Stimulated activated CD8-positive, alpha-beta memory T cell treated with anti-CD3 and anti-CD28 coated beads, Interleukin-7, amount 100 ng/mL, for 1 hour (primary cell): ENCODE measurements at places on chromosomes 4 and X.
A peak's percentile ranks its signal among the peaks of the same experiment; 100 is the strongest.

DNA sequence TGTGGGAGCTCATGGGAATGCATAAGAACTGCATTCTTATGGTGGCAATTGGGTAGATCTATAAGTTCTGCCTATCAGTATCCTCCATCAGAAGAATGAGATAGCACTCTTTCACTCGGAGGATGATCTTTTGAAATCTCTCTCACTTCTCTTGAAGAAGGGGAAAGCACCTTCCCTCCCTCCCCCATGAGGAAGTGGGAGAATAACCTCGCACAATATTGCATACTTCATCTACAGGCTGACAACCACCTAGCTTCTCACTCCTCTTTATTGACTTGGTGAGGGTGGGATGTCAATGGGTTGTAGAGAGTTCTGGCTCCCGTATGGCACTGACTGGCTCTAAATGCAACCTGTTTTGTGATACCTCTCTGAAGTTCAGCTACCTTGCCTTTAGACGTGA lies 146.7 kb upstream of the SPOCK3 start:
- DNase-seq = no peak

- no peak for DNase-seq
Measured at GRCh38 chrX:71859637-71860036, 51.0 kb upstream of the NHSL2 start.

GRCh38 chr4:113730467-113731216 lies 30.9 kb downstream of the CAMK2D start:
- DNase-seq = no peak

GRCh38 chr4:165331359-165331758 lies 3.9 kb downstream of the MSMO1 start:
- DNase-seq = no peak

DNA sequence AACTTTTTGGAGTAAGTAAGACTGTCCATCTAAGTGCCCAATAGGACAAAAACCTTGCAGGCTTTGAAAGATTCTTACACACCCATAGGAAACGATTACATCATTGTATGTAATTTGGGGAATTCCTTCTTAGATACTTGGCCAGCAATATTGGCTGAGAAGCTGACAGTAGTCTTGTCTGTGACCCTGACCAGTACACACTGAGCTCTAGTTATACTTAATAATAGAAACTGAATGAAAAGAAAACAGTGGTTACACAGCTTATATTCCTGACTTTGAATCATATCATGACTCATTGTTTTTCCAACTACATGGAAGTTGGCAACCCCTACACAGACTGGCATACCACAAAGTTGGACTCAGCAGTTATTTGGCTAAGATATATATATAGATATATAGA lies 7.1 kb upstream of the TLR2 start:
- no peak for DNase-seq

DNA sequence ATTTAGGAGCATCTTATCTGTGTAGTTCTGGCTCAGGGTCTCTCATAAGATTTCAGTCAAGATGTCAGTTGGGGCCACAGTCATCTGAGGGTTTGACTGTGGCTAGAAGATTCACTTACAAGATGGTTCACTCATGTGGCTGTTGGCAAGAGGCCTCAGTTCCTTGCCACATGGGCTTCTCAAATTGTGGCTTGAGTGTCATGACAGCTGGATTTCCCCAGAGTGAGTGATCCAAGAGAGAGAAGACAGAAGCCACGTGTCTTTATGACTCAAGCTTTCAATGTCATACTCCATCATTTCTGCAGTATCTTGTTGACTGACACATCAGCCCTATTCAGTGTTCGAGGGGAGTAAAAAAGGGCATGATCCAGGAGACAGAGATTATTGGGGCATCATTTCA lies 131.3 kb upstream of the AP1S2 start:
- no peak for DNase-seq

DNA sequence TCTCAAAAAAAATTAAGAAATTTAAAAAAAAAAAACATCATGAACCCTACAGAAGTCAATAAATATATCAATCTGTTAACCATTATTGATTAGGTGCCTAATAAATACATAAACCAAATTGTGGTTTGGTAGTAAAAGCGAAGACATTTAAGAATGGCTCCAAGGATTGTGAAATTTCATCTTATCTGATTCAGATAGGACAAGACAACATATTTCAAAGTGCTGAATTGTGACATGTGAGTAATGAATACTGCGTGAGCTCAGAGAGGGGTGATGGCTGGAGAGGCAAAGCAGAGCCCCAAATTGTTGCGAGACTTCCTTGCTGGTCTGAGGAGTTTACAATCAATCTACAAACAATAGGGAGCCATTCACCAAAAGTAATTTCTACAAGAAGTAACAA lies 8.2 kb downstream of the AMBN start:
- DNase-seq = no peak

DNA sequence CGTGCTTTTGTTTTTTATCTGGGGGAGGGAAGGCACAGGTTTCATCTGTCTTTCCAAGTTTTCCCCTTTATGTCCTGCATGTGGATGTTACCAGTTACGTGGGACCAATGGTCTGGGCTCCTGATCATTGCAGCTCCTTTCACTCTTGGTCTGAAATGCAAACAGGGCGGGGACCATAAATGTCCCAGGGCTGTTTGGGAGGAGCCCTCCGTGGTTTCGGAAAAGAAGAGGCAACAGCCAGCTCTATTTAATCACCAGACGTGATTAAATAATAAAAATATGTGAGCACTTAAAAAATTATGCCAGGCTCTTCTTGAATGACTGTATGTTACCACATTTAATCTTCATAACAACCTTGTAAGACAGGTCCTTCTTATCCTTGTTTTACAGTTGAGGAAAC lies 30.8 kb upstream of the C1GALT1C1 start:
- no peak for DNase-seq

- no peak for DNase-seq
Measured at GRCh38 chrX:136546371-136546781, 14.4 kb downstream of the VGLL1 start.

DNA sequence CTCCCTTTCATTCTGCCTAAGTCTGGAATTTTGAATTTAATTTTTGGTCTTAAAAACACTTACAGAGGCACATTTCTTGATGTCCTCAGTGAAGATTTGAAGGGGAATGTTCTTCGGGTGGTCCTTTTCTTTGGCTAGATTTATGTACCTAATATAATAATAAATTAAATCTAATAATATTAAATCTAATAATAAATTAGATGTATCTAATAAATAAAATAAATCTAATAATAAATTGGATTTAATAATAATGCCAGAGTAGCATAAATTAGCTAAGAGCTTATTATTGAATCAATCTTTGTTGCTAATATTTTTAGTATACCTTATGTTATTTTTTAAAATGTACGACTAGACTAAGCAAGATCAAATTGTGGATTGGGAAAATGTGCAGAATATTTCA lies 39.8 kb downstream of the MAD2L1 start:
- no peak for DNase-seq

- DNase-seq = no peak
Measured at GRCh38 chr4:164357957-164358356, 396.0 kb upstream of the SMIM31 start.

- DNase-seq = no peak
Measured at GRCh38 chr4:118865091-118865708, 23.5 kb upstream of the SYNPO2 start.

GRCh38 chr4:185573651-185574199 lies 38.4 kb upstream of the PDLIM3 start:
- DNase-seq = no peak

DNA sequence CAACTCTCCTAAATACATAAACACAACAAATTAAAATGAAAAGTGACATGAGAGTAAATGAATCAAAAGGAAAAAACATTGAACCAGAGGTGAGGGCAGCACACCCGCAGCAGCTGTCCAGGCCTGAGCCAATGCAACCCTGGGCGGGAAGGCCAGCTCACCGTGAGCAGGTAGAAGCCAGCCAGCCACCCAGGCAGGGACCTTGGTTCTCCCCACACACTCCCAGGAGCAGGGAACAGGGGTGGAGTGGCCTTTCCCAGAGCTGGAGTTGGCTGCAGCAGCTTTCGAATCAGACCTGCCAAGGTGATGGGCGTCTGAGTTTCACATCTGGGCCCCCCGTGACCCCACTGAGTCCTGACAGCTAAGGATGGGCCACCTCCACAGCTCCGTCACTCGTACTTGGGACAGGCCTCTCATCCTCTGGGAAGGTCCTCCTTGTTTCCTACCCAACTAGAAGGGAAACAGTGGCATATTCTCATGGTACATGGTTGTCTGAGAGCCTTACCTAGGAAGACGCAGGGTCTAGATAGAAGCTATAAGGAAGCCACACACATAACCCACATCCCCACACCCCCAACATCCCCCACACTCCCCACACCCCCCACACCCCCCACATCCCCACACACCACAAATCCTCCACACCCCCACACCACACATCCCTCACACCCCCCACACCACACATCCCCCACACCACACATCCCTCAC lies 172.2 kb downstream of the DCLK2 start:
- no peak for DNase-seq

DNA sequence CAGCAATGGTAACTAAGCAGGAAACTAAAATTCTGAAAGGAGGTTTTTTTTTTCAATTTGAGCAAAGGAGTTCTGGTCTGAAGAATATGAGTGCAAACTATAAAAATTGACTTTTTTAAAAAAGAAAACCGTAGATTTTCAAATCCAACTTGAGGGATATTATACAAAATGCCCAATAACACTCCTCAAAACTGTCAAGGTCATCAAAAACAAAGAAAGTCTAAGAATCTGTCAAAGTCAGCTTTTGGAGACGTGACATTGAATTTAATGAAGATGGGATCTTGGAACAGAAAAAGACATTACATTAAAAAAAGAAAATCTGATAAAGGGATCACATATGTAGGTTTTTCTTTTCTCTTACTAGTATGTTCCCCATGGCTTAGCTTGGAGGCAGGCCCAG lies 40.4 kb upstream of the AR start:
- no peak for DNase-seq

- DNase-seq = no peak
Measured at GRCh38 chrX:150196285-150196684, 166.8 kb upstream of the MAMLD1 start.

DNA sequence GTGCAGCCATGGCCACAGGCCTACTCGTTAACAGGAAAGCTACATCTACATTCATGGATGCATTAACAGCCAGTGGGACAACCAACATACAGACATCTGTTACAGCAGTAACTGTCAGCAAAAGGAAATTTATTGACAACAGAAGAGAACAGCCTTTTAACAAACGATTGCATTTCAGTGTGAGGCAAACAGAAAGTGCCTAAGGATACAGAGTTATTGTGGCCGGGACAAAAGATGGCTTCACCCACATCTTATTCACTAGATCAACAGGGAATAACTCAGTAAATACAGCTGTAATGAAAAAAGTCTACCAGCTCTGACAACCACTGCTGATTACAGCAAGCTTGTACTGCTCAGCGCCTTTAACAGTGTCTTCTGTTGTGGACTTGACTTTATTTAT lies 61.5 kb upstream of the TBL1X start:
- DNase-seq = no peak

DNA sequence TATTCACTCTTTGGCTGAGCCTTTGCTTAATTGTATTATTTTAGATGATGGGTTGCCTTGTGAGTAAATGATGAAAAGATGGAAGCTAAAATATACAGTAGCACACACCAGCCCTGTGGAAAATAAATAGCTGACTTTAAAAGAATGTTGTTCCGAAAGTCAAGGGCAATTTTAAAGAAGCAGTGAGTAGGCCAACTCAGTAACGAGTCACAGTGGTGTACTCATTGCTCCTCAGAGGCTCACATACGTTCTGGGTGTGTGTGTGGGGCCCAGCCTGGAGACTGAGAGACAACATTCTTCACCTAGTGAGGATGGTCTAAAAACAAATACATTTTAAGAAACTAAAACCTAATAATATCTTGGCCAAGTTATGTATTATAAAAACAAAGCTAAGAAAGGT lies 640.3 kb downstream of the TRIML1 start:
- no peak for DNase-seq

DNA sequence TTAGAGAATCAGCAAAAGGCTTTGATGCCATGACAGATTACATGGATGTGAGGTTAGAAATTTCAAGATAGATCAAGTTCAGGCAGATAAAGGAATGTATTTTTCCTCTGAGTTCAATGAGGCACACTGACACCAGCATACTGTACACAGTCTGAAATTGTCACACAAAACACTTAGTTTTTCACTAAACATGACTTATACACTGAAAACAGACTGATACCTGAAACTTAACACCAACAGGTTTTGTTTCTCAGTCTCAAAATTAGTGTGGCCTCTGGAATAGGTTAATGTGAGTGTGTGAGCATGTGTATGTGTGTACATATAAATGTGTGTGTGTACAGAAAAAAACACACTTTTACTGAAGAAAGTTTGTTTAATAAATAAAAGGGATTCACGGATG lies 129.9 kb upstream of the SLITRK2 start:
- no peak for DNase-seq

GRCh38 chr4:169238445-169238844 lies 32.3 kb downstream of the SH3RF1 start:
- DNase-seq = no peak

DNA sequence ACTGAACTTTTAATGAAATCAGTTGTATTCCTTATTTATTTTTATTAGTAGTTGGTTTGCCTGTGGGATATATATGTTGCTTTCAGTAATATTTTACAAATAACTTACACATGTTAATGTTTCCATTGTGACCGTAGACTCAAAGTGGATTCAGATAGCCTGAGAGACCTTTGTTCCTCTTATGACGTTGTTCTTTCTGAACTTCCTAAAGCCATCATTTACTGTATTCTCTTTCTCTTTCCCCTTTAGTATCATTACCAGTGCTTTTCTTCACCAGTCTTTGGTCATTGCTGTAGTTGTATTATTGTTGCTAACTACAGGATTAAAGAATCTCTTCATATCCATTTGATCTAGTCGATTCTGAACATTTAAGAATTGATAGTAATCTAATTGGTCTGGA lies 4.3 kb downstream of the STIM2 start:
- DNase-seq = no peak

GRCh38 chr4:54513204-54513603 lies 144.6 kb upstream of the KIT start:
- DNase-seq = no peak

GRCh38 chr4:140153718-140154571 lies at the start of gene MAML3:
Gene MAML3 (minus strand): TSS chr4:140154184. CDS start chr4:140153327, 857 bp downstream.
- DNase-seq = peak; percentile 58

DNA sequence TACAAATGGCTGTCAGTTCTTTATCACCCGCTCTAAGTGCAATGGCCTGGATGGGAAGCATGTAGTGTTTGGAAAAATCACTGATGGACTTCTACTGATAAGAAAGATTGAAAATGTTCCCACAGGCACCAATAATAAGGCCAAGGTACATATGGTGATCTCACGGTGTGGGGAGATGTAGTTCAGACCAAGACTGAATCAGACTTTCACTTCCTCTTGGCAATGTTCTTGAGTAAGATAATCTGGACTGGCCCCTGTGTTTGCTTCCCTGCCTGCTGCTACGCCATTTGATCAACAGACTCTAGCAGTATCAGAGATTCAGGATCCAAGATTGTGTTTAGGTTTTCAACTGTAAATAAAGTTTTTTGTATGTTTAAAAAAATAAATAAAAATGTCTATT lies 682.2 kb upstream of the AMOT start:
- no peak for DNase-seq

- no peak for DNase-seq
Measured at GRCh38 chr4:143017210-143017609, 167.5 kb upstream of the USP38 start.
